Nucleus accumbens (tissue), 56 donors: ENCODE measurements at places on chromosomes 4 and X.

- DNase-seq, result no peak
Measured at GRCh38 chr4:75015627-75016026, 82.7 kb downstream of the PARM1 start.

DNA sequence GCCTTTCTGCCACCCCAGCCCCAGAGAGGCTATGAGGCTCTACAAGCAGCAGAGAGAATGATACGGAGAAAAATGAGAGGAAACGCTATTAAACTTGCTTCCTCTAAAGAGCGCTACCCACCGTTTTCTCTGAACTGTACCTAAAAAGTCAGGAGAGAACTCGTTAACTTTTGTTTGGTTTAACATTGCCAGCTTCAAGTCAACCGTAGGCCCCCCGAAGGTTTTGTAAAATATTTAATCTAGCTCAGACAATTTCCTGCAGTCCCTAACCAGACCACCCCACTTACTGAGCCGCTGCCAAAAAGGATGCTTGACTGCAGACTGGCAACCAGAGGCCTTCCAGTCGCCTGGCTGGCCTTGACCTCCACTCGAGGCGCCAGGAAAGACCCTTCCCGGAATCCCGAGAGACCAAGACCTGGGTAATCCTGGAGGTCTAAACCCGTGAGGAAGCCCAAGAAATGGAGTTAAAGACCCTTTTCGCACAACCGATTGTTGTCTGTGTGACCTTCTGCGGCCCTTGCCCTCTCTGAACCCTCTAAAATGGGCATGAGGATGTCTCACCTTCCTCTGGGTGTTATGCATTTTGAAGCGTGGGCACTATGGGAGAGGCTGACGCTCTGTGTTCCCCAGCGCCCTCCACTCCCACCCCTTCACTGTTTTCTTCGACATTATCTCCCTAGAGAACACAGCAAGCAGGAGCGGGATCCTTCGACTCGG is 86.3 kb downstream of the BCOR start:
- DNase-seq, result no peak

- no peak for DNase-seq
Measured at GRCh38 chr4:125268068-125268755, 46.5 kb upstream of the FAT4 start.

GRCh38 chr4:7238300-7238960 is 46.1 kb downstream of the SORCS2 start:
- DNase-seq, result no peak

DNA sequence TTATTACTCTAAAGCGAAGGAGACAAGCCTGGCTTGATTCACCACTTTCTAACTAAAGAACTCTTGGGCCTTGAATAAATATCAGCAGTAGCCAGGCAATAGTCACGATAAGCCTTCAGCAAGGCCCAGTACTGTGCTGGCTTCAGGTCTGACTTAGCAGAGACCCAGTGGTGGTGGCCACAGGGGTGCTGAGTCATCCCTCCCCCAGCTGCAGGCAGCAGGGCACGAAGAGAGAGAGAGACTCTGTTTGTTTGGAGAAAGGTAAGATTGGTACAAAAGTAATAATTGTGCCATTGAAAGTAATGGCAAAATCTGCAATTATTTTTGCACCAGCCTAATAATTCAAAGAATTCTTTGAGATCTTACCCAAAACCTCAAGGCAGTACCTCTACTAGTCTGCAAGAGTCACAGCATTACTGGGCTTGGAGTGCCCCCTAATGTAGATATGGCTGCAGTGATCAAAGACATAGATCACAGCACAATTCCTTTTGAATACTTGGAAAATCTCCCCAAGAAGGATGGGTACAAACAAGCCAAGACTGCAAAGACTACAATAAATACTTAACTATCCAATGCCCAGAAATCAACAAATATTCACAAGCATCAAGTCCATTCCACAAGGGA is 159.5 kb upstream of the USP38 start:
- no peak for DNase-seq

DNA sequence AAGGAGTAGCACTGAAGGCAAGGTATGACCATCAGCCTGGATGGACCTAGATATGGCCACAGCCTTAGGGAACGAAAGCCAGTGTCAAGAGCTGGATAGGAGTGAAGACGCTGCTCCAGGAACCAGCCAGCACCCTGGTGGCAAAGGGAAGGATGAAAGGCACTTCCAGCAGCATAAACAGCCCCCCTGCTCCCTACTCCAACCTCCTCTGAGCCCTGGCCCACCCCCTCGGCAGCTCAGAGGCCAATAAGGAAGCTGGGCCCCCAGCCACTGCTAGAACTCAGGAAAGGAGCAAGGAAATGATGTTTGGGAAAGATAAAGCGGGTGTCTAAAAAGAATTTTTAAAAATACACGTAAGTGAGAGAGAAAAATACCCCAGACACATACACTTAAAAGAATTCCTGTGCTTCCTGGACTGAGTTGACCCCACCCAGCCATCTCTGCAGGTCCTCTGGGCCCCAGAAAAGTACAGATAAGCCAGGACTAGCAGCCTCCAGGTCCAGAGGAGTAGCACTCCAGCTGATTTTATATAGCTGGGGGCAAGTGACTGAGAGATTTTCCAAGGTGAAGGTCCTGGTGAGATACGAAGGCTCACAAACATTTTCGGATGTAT is 170.4 kb downstream of the SHROOM4 start:
- DNase-seq, result no peak

- no peak for DNase-seq
Measured at GRCh38 chr4:158015241-158015640, 157.6 kb downstream of the GASK1B start.

DNA sequence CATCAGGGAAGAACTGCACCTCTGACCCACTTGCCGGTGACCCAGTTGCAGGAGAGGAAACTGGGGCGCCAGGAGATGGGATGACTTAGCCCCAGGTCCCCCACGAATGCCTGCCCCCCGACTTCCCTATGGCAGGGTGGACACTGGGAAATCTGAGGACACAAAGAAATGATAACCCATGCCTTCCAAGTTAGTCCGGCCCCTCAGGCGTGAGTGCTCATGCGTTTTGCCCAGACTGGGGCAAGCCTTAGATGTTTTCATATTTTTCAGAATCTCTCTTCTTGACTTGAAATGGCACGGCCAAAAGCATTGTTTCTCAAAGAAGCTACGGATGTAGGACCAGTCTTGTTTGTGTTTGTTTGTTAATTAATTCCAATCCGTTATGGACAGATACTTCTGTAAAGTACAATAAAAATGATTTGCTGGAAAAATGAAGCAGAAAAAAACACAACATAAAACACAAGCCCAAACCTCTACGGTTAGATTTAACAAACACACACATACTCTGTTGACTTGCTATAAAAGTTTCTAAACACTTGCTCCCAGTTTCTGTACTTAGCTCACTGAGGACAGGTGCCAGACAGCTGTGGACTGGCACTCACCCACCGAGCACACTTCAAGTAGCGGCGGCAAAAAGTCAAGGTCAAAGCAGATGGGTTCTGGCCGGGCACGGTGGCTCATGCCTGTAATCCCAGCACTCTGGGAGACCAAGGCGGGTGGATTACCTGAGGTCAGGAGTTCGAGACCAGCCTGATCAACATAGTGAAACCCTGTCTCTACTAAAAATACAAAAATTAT is 341.5 kb downstream of the BCOR start:
- no peak for DNase-seq

DNA sequence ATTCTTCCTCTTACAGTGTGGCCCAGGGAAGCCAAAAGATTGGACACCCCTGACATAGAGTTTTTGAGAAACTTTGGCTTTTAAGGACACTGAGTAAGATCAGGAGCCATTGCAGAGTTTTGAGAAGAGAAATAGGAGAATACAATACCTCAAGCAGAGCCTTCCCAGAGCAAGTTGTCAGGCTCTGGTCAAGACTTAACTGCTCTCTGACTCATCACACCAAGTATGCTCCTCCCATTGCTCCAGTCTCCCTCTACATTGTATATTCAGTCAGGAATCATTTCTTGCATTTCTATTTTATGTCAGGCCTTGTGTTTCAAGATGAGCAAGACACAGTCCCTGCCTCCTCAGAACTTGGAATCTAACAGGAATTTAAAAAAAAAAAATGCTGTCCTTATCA is 176.4 kb upstream of the FMR1 start:
- no peak for DNase-seq

- no peak for DNase-seq
Measured at GRCh38 chrX:153349952-153350351, 16.0 kb downstream of the ZNF275 start.
